ENCODE measurements at places on chromosomes 4 and X. TPM values are rescaled to one million over a fixed set of nuclear protein-coding genes. Genes with fewer than 3 reads are reported as not detected.

ERCC6L gene
- 3.0 TPM for total RNA-seq

ARHGAP36 gene
- total RNA-seq = not detected

MAGEB10 gene
- not detected for total RNA-seq

PALLD gene
- 0.71 TPM for total RNA-seq

AFF2 gene
- total RNA-seq = 231 TPM

PUDP gene
- 41.2 TPM for total RNA-seq

USP17L10 gene
- total RNA-seq = not detected

ASB5 gene
- total RNA-seq = not detected

USP17L30 gene
- total RNA-seq = not detected

XAGE1A gene
- total RNA-seq = not detected

TLR7 gene
- total RNA-seq = 0.86 TPM

SPANXC gene
- total RNA-seq = not detected

SEPTIN6 gene
- 20.2 TPM for total RNA-seq

VEGFD gene
- total RNA-seq = not detected

GATB gene
- 39.4 TPM for total RNA-seq

SRD5A3 gene
- total RNA-seq = 25.7 TPM

PPM1K gene
- 134 TPM for total RNA-seq

TMEM154 gene
- 0.22 TPM for total RNA-seq

NUP62CL gene
- 18.3 TPM for total RNA-seq

SASH3 gene
- 63.0 TPM for total RNA-seq

TMEM156 gene
- total RNA-seq = 240 TPM

MTMR8 gene
- total RNA-seq = 4.6 TPM

CT45A8 gene
- total RNA-seq = not detected

SERPINA7 gene
- not detected for total RNA-seq

KCNIP4 gene
- not detected for total RNA-seq

KIF4A gene
- 12.6 TPM for total RNA-seq

FGF13 gene
- not detected for total RNA-seq

POU3F4 gene
- not detected for total RNA-seq

IDUA gene
- total RNA-seq = 20.8 TPM

GAGE12E gene
- not detected for total RNA-seq

CCNG2 gene
- 38.8 TPM for total RNA-seq

IRAK1 gene
- total RNA-seq = 76.0 TPM

Measured in Karpas-422 (cell line).